Stimulated activated CD8-positive, alpha-beta memory T cell treated with anti-CD3 and anti-CD28 coated beads, Interleukin-7, amount 100 ng/mL, for 48 hours (primary cell): ENCODE measurements at places on chromosomes 12 and 14.

GRCh38 chr12:71036526-71036925 is 116.0 kb upstream of the PTPRR start:
- DNase-seq, result no peak

DNA sequence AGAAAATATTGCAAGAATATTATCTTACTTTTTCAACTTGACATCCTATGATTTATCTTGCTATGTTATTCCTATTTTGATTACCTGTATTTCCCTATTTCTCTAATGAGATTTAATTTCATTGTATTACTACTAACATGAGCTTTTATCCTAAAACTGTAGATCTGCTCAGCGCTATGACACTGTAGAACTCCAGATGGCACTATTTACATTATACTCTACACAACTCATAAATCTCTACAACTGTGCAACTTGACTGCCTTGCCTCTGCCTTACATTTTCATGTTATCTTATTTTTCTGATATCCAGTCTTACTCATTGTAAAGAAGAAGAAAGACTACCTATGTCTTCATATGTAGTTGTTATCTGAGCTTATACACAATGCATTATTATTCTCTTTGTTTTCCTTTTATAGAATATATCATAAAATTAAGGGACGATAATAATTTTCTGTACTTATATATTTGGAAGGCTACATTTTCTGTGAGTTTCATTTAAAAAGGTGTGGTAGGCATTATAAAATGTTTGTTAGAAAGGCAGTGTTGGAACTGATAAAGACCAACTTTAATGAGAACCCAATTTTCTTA is 24.1 kb downstream of the NUP37 start:
- no peak for DNase-seq

GRCh38 chr12:5506821-5507231 is 74.9 kb downstream of the NTF3 start:
- DNase-seq, result no peak

- no peak for DNase-seq
These were observed 9.4 kb downstream of the PLEKHA5 start for GRCh38 chr12:19138956-19139355.

DNA sequence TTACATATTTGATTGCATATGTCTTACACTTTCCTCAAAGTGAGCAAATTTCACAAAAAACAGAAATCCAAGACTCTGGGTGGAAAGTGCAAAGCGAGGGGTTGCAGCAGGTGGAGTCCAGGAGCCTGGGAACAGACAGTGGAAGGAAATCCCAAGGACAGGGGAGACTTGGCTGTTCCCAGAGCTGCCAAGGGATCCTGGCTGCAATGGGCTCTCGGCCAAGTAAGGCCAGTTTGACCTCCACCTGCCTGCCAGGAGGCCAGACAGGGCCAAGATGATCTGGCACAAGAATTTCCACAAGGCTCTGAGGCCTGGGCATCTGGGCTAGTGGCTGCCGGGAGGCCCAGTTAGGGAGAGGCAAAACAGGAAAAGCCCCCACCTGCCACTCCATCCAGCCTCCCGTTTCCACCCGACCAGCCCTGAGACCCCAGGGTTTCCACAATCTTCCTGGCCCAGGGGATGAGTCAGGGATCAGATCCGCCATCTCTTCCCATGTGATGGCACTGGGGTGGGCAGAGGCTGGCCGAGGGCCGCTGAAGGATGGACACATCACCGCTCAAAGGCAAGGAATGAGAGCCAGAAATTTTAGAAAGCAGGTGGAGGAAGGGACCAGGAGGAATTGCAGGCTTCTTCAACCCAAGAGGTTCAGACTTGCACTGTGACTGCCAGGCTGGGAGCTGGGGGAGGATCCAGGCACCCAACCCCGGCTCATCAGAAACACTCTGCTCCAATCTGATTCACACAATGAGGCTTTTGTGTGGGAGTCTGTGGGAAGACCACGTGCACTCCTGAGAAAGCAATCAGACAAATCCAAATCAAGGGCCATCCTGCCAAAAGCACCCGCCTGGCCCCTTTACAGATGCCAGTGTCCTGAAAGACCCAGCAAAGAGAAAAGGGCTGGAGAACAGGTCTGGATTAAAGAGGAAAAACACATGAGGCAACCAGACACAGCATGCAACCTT is 16.3 kb downstream of the SCARB1 start:
- no peak for DNase-seq

DNA sequence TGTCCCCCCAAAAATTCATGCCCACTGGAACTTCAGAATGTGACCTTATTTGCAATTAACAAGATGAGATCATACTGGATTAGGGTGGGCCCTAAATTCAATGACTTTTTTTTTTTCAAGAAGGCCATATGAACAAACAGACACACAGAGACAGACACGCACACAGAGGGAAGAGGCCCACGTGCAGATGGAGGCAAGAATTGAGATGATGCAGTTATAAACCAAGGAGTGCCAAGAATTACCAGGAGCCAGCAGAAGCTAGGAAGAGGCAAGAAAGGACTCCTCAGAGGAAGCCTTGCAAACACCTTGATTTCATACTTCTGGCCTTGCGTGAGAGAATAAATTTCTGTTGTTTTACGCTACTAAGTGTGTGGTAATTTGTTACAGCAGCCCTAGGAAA is 33.4 kb downstream of the NELL2 start:
- DNase-seq, result no peak

DNA sequence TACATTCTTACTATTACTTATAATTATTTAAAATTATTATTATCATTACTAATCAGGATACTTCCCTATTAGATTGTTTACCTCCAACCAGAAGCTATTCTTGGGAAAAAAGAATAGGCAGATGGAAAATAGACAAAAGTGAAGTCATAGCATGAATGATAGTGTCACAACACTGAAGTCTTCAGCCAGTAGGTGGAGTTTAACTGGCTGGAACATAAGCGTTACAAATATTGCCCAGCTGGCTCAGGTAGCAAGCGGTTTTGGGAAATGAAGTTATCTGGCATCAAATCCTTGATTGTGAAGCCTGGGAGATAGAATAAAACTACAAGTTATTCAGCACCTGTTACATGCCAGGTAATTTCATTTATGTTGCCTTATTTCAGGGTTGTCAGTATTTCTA is 762.9 kb downstream of the C12orf50 start:
- no peak for DNase-seq

DNA sequence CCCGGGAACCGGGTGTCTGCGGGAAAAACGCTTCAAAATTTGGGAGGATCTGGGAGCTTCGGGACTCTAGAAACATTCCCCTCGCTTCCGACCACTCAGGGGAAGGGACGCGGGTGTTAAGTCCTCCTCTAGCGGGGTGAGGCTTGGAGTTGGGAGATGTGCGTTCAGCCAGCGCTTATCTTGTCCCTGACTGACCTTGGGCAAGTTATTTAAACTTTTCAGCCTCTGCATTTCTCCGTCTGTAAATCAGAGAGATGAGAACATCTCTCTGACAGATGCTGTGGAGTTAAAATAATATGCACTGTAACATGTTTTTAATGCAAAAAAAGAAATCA is 76.9 kb upstream of the ANO4 start:
- DNase-seq, result no peak

DNA sequence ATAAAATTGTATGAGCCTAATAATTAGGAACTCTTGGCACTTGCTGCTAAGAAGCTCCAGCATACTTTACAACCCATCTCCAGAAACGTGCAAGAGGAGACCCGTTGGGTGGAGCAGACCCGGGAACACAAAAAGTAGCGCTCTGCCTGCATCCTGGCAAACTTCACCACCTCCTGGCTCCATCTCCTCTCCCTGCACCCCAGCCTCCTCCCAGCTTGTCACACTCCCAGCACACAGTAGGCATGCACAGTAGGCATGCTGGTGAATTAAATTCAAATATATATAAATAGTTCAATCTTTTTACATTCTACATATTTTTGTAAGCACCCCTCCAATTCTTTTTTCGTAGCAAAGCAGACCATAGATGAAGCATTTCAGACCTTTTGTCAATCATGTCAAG is 1.2 kb downstream of the VSIG10 start:
- DNase-seq, result no peak

- no peak for DNase-seq
These were observed 3.1 kb upstream of the IGF1 start for GRCh38 chr12:102483466-102483865.

GRCh38 chr12:79560225-79560889 is 130.4 kb downstream of the PAWR start:
- no peak for DNase-seq

DNA sequence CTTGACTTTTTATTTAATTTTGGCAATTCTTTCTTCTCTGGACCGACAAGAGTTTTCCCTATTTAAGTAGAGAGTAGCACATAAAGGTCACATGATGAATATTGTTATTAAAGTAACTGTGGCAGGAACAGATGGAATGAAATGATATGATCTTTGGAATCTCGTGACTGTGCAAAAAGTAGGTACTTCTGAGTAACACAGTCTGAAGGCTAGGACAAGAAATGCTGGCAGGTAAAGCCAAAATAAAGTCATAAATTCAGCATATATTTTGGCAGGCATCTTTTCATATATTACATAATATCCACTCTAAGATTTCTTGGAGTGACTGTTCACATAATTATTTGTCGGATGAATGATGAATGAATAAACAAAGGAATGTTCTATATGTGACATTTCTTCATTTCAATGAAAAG is 121.4 kb downstream of the EFCAB11 start:
- no peak for DNase-seq

DNA sequence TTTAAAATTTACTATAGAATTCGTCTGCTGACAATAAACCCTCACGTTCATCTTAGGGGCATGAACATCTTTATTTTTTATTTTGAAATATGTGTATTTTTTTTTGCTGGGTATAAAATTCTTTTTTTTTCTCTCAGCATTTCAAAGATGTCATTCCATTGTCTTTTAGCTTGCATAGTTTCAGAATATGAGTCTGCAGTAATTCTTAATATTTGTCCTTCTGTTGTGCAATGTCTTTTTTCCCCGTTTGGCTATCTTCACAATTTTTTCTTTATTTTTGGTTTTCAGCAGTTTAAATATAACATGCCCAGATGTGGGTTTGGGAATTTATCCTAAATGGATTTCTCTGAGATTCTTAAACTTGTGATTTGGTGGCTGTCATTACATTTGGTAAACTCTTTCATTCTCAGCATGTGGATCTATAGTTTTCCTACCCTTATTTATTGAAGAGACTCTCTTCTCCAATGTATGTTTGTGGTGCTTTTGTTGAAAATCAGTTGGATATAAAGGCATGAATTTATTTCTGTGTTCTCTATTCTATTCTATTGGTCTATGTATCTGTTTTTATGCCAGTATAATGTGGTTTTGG is 37.8 kb upstream of the PLBD1 start:
- DNase-seq, result no peak

DNA sequence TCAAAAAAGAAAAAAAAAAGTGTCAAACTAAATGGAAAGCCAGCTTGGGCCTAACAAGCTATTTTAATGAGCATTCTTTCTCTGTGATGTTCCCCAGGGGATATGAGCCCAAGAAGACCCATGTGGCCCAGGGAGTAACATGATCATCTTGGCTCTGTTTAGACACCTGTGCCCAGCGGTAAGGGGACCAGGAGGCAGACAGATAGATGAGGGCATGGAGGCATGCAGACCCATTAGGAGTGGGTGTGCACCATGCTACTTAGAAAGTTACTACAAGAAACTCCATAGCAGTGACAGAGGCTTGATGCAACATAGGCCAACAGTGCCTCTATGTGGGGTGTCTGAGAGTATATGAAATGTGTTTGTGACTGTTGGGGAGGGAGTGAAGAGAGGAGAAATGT is 3.1 kb upstream of the CREBL2 start:
- DNase-seq, result no peak

DNA sequence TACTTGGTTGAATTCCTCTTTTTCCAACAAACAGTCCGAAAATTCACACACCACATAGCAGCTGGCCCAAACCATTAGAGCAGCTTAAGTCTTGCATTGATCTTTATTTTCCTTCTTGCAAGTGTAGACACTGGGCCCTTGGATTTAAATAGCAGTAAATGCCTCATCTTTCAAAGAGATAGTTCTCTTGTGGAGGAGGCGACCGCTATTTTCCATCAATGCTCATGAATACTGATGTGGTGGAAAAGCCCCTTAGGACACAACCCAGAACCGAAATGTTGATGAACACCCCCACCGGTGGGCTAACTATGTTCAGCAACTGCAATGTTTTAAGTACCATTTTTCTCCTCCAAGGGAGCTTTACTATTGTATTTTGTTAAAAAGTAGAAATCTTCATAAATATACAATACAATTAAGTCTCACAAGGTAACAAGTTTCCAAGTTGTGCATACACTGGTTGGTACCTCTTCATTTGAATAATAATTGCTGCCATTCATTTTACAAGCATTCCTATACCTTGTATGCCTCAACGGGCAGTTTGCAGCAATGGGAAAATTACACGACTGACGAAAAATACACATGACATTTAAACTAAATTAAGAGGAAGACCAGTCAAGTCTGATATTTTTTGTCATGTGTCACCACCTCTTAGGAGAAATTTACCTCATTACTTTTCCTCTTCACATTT is 18.0 kb downstream of the NIN start:
- no peak for DNase-seq

DNA sequence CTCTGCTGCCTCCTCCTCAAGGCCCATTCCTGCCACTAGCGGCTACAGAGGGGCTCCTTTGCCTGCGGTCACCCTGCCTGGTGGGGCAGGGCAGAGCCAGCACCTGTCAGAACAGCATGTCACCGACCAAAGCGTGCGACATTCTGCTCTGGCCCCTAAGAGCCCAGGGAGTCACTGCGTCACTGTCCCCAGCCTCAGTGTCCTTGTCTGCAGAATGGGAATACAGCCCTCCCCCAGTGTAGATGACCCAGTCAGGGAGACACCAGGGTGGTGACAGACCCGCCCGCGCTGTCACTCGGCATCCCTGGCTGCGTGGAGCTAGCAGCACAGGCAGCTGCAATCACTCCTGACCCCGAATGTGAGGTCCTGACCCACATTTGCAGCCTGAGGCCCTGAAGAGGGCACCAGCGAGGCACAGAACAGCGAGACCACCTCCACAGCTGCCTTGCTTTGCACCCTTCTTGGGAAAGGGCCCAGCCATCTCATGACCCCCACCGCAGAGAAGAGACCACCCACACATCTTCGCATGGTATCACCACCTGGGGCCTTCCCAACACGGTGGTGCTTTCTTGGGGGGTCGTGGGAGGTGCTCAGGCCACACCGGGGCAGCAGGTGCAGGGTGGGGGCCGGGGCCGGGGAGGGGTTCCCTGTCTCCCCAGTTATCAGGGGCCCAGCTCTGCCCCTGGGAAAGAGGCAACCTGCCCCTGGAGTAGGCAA is 2.5 kb downstream of the AHNAK2 start:
- no peak for DNase-seq

- DNase-seq, result no peak
These were observed 398.2 kb downstream of the PRKD1 start for GRCh38 chr14:29529418-29529817.

DNA sequence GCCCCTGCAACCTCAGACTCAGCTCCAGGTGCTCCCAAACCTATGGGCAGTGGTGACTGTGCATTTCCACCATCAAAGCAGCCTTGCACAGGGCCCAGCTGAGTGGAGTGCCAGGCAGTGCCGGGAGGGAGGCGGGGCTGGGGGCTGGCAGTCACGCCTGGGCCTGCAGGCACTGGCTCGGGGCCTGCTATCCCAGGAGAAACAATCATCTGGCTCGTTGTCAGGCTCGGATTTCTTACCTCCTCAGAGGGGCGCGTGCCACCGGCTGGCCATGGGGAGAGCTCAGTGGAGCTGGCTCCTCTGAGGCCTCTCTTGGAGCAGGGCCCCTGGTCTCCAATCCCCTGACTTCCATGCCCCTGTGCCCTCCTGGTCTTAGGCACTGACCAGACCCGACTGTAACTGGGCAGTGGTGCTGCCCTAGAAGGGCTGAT is 20.2 kb upstream of the PPP1R13B start:
- no peak for DNase-seq
